ENCODE measurements at places on chromosomes 7 and 10.

- DNase-seq, result no peak
Observed at GRCh38 chr10:101588879-101589278, 758 bp downstream of the DPCD start.

- no peak for DNase-seq
Observed at GRCh38 chr7:84022684-84023308, 171.8 kb downstream of the SEMA3A start.

- DNase-seq, result peak; percentile 35
Observed at GRCh38 chr10:70782086-70782745, 3.0 kb downstream of the TBATA start.

GRCh38 chr7:150657526-150657925 lies 25.3 kb upstream of the GIMAP6 start:
- DNase-seq, result no peak

- no peak for DNase-seq
Observed at GRCh38 chr10:98510412-98510995, 63.8 kb upstream of the HPS1 start.
